ENCODE measurements at places on chromosomes 7 and 10.

- no peak for DNase-seq
Observed at GRCh38 chr10:93758891-93759410, 1.2 kb downstream of the LGI1 start.

DNA sequence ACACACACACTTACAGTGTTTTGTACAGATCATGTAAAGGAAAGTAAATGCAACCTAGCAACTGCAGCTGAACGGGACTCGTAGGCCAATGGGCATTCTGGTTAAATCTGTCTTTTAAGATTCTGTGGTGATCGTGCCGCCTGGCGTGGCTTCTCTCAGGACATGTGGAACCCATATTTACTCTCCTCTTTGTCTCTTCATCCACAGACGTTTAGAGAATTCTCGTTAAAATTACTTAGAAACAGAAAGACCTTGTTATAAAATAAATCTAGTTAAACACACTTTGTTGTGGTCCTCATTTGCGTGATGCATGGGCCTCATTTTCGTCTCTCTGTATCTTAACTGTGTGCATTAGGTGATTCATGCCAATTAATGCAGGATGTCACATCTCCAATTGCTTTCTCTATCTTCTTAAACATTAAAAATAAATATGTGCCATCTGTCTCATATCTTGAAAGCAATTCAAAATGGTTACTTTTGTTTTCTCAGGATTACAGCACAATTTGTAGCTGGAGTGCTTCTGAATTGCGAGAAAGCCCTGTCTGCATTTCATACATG, 11.5 kb downstream of the KLF6 start:
- no peak for DNase-seq

GRCh38 chr7:26688388-26688787, 176.0 kb downstream of the SKAP2 start:
- DNase-seq = no peak

DNA sequence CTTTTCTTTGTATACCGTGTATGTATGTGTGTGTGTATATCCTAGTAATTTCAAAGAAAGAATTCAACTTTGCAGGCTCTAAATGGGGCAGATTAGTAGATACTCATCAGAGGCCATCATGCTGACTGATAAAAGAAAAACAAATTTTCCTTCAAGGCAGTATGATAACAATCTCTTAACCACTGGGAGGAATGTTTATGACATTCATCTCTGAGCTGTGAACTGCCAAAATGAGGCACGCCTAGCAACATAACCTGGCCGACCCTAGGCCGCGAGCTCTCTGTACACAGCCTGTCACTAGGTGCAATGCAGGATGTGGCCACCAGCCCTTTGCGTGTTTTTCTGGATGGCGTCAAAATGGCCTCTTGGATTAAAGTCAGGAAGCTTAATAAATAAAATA, 343.7 kb upstream of the GALNT17 start:
- DNase-seq = no peak

DNA sequence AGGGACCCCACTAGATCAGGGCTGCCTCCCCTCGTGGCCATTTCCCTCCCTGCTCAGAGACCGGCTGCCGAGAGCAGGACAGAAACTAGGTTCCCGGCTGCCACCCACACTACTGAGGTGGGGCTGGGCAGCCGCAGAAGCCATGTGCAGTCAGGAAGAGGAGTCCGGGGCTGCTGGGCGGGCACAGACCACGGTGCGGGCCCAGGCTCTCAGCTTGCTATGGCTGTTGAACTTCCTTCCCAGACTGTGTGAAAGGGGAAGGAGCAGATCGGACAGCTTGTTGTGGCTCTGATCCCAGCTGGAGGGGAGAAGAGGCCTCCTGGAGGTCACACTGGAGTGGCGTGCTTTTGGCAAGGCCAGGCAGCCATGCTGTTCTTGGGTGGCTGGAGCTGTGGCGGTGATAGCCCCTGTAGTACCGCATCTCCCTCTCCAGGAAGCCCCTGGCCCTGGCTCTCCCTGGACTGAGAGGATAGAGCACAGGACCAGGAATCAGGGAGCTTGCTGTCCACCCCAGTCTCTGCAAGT, 56.8 kb downstream of the HK1 start:
- no peak for DNase-seq

DNA sequence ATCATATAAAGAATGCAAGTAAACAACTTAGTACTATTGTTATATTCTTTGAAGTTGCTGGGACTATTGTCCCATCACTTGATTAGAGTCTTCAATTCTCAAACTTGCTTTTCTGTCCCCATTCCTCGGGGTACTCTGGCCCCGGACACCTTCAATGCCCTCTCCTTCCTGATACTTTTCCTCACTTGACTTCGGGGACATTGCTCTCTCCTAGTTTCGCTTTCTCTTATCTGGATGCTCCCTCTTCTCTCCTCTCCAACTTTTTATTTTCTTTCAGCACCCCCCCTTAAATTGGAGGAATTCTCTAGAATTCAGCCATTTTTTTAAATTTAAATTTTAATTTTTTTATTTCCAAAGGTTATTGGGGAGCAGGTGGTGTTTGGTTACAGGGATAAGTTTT, 10.6 kb upstream of the OPTN start:
- no peak for DNase-seq

DNA sequence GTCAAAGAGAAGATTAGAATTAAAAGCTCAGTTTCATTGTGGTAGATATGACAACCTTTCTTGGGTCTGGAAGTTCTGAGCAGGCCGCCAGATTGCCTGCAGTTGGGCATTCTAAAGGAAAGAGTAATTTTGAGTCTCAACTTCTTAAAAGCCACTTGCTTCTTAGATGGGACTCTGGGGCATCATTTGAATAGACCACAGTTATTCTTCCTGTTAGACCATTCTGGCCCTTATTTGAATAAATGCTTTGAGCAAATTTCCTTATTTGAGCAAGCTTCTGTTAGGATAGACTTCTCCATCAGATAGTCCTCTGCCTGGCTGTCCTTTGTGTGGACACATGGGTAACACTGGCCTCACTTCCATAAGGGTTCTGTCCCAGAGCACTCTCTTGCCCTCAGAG, 40.2 kb downstream of the SND1 start:
- DNase-seq = no peak

DNA sequence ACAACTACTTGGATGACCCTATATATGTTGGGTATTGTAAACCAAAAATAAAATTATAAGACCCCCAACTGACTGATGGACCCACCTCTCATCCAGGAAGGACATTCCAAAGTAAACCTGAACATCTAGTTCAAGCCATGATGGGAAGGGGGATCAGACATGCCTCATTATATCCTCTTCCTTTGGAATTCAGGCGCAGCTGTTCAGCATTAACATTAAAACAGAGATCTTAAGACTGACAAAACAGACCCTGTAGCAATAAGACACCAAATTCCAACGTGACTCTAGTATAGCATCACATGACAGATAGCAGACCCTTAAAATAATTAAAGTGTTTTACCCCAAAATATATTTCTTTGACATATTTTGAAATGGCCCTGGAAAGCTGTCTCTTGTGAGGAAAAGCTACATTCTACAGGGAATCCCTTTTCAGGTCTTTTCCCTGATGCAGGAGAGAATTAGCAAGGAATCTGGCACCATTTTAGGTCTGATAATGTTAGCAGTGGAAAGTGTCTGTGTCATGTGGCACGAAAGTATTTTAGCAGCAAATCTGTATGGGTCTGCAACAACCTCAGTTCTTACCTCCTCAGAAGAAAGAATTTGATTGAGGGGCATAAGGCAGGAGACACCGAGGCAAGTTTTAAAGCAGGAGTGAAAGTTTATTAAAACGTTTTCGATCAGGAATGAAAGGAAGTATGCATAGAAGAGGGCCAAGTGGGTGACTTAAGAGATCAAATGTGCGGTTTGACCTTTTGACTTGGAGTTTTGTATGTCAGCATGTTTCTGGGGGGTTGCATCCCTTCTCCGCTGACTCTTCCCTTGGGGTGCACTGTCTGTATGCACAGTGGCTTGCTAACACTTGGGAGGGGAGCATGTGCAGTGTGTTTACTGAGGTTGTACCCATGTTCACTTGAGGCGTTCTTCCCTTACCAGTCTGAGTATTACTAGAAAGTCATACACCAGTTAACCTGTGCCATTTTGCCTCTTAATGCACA, 236.6 kb upstream of the PPP1R3A start:
- DNase-seq = no peak

GRCh38 chr7:117505238-117505637, 25.4 kb downstream of the CFTR start:
- no peak for DNase-seq

GRCh38 chr7:116521046-116521664, 3.7 kb upstream of the CAV1 start:
- DNase-seq = no peak

DNA sequence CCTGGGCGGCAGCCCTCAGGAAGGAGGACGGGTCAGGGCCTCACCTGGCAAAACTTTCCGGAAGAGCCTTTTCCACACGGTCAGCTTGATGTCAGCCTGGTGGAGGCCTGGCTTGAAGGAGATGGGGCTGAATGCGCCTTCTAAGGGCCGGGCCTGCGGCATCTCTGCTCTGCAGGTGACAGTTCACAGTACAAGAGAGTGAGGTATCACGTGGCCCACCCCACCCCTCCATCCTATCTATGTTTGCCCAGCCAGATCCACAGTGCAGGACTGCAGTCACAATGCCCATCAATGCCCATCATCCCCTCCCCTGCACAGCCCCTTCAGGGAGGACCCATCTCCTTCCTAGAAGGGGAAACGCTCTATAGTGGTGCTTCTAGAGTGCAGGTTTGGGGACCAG, 7.9 kb upstream of the NSUN5 start:
- no peak for DNase-seq

GRCh38 chr7:51103718-51104117, 212.9 kb downstream of the COBL start:
- no peak for DNase-seq

- DNase-seq = no peak
Observed at GRCh38 chr7:77258593-77258992, 59.0 kb upstream of the FGL2 start.

GRCh38 chr7:127057918-127058317, 194.8 kb downstream of the GRM8 start:
- DNase-seq = peak; percentile 6

DNA sequence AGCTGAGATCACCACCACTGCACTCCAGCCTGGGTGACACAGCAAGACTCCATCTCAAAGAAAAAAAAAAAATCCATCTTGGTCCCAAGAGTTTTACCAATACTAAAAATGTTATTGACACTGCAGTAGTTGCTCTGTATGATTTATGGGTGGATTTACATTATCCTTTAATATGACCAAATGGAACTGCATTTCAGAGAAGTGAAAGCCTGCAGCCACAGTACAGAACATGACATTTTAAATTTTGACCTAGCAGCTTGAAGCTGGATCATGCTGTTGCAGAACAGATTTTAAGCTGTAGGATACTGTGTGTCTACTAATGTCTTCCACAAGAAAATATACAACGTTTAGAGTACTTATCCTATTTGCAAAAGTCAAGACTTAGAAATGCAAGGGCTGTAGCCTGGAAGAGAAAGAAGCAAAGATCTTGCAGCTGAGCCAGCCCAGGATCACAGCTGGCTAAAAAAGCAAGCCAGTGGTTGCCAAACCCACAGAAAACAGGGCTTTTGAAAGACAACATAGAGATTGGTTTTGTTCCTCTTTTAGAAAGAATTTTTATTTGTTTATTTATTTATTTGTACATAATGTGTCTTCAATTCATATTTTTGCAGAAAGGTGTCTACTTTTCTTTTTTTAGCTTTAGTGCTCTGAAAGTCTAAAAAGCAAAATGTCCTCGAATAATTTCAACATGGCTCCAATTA, 55.2 kb upstream of the WNT16 start:
- DNase-seq = no peak

DNA sequence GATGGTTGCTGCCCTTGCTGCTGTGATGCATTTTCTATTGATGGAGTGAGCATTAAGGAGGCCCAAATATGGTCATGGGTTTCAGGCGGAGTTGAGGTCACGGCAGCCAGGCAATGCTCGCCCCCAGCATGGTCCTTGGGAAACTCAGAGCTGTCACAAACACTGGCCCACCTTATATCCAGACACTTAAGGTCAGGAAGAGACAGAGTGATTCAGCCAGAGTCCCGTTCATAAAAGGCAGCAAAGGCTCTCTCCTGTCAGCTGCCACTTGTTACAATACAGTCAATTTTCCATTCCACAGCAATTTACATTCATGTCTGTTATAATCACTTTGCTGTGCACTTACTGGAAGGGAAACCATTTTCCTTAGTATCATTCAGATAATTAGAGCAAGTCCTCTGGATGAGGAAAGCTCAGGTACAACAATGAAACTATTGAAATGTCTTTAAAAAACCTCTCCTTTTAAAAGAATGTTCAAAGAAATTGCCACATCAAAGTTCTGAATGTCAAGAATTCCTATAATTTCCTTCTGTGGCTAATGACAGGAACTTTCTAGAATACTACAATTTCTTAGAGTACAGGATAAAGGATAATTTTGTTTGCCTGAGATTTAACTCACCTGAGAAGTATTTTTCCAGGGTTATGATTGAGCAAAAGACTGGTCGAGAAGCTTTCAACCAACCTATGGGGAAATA, 14.8 kb upstream of the ANKRD1 start:
- DNase-seq = no peak

DNA sequence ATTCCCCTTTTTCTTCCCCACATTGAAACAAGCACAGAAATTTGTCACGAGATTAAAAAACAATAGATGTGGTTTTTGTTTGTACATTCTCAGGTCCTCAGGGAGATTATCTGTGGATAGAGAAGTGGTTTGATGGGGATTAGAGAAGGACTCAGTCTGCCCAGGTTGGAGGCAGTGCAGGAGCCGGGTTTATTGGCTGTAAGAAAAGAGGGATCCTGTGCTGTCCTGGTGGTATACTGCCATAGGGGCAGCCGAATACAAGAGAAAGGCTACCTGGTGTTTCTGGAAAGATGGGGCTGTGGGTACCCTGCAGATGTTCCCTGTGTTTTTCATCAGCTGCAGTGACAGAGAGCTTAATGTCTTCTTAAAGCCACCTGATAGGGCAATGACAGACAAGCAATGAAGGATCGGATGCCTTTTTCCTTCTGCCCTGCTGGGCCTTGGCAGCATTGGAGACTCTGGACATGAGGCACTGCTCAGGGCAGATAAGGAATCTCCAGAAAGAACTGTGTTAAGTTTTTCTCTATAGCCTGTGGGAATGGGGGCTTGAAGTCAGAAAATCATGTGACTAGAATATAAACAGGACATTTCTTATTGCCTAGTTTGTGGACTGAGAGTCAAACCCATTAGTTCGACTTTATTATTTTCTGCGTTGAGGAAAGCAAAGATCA, 18.1 kb upstream of the GPR141 start:
- DNase-seq = no peak

DNA sequence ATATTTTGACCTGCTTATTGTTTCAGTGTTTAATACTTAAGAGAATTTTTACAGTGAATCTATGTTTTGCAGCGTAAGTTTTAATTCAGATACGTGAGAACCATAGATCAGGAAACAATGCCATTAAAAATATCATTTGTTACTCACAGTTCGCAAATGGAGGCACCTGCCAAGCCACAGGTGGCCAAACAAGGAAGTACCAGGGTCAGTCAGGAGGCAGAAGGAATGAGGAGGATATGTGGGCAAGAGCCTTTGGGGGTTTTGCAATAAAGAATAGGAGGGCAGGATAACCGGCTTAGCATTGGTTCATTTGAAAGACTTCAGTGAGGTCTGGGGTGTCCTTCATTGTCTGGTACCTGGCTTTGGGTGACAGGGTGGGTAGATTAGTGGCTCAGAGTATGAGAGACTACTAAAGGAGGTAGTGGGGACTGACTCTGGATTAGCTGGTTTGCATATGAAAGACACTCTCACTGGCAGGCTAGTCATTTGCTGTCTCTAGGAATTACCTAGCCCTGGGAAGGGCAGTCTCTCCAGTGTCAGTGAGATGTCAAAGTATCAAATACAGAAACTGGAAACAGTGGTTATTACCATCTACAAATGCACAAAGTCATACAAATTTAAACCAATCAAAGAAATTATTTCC, 132.2 kb upstream of the CAV2 start:
- no peak for DNase-seq
